ENCODE measurements at places on chromosomes 1 and 21. TPM values are rescaled to one million over a fixed set of nuclear protein-coding genes. Genes with fewer than 3 reads are reported as not detected.

- no peak for DNase-seq
These were observed 208.5 kb upstream of the ADGRL2 start for GRCh38 chr1:81592233-81592632.

DNA sequence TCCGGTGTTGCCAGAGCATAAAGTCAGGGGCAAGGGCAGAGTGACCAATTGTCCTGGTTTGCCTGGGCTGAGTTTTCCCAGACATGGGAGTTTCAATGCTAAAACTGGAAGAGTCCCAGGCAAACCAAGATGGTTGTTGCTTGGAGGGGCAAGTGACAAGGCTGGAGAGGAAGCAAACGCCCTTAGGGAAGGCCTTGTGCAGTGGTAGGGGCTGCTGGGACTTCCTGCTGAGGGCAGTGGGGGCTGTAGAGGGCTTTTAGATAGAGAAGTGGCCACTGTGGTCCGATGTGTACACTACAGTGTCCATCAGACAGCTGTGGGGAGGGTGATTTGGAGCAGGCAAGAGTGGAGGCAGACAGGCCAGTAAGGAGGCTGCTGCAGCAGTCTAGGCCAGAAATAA lies 7.0 kb upstream of the CELA2A start:
- no peak for DNase-seq

GRCh38 chr1:174964972-174965361 lies 34.8 kb upstream of the CACYBP start:
- no peak for DNase-seq

- DNase-seq = no peak
These were observed 12.3 kb downstream of the AHDC1 start for GRCh38 chr1:27591622-27592021.

- no peak for DNase-seq
These were observed 27.3 kb upstream of the LMX1A start for GRCh38 chr1:165383599-165384405.

The LCA5L gene
- total RNA-seq = 0.36 TPM

The PADI4 gene
- total RNA-seq = 1.6 TPM

- peak; percentile 59 for DNase-seq
These were observed 75.4 kb downstream of the ABCA4 start for GRCh38 chr1:94045465-94046056.

The GJA8 gene
- total RNA-seq = not detected

DNA sequence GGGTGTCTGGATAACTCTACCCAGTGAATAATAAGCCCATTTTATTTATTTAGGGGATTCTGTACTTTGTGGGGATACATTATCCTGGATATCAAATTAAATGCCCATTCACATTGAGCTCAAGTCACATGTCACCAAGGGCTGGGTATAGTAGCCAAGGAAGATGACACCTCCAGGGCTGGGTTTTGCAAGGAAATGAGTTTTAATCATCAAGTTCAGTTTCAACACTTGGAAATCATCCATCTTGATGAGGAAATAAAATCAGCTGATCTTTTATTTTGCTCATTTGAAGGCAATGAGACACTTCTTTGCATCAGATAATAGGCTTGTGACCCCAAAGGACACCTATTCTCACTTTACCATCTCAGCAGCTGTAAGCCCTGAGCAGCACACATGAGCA lies 80.0 kb upstream of the TNR start:
- DNase-seq = no peak

DNA sequence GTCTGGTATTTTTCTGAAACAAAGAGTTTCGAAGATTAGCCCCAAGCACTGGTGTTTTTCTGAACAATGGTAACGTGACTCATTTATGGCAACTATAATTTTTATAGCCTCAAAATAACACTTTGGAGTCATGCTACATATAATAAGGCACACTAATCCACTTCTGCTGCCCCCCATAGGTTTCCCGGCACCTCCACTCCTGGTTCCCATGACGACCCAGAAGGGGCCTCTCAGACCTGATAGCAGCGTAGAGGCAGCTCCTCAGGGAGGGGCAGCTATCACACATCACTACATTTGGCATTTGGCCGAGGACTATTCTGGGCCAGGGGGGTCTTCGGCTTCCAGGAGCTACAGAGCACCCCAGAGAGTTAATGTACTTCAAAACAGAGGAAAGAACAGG lies 23.3 kb downstream of the CAPN8 start:
- no peak for DNase-seq

The GSTM3 gene
- 40.8 TPM for total RNA-seq

The LRP8 gene
- 39.9 TPM for total RNA-seq

GRCh38 chr1:39623053-39623452 lies 16.4 kb downstream of the HEYL start:
- no peak for DNase-seq

DNA sequence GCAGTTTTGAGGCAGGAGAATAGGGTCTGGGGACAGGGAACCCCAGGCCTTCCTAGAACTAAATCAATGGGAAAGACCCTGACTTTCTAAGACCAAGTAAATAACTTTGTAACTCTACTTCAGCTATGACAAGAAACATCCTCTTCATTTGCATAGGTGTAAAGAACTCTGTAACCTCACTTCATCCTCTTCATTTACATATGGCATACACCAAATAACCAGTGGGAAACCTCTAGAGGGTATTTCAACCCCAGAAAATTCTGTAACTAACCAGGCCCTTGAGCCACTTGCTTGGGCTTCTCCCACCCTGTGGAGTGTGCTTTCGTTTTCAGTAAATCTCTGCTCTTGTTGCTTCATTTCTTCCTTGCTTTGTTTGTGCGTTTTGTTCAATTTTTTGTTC lies 495.6 kb downstream of the SIPA1L2 start:
- DNase-seq = no peak

All from activated CD8-positive, alpha-beta T cell treated with anti-CD3 and anti-CD28 coated beads for 36 hours (primary cell).